ENCODE measurements at places on chromosomes 3 and 15.

DNA sequence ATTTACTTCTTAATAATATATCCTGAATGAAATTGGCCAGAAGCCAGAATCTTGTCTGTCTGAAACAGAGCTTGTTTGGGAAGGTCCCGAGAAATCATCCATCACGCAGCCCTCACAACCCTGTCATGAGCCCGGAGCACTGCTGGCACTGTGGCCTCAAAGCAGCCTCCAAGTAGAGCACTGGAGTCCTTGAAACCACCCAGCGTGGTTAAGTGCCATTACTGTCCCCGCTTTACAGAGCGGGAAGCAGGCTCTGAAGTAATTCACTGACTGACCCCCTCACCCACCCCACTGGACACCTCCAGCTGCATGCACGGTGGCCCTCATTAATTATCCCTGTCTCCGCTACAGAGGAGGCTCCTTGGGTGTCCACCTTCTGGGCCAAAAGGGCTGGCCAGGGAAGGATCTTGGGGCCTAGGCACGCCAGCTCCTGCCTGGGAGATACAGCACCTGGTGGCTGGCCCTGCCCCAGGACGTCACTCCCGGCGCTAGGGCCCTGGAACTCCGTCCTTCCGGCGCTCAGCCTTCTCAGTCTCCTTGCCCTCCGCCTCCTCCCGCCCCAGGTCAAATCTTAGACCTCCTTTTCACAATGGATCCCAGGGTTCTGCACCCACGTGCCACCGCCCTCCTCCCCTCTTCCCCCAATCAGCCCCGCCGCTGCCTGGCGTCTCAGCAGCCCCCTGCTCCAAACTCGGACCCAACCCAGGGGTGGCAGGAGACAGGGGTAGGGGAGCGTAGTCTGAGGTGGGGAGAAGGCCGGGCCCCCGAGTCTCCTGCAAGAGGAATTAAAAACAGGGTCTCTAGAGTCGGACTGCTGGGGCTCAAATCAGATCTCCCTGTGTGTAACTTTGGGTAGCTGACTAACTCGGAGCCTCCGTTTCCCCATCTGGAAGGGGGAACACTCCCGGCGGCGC, 1.1 kb downstream of the TKT start:
- no peak for DNase-seq

- DNase-seq = no peak
Measured at GRCh38 chr3:62462104-62462762, 88.9 kb upstream of the FEZF2 start.

DNA sequence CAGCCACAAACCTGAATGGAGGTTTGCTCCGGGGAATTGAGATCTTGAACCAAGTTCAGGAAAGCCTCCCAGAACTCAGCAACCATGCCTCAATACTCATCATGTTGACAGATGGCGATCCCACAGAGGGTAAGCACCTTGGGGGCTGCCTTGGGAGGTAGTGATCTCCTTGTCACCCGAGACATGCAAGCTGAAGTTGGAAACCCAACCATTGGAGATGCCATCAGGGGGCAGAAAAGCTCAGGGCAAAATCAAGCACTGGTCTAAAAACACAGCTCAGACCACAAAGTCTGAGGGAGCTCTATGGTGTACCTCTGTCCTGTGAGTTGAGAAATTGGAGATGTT, 5.8 kb downstream of the ITIH1 start:
- DNase-seq = no peak

- DNase-seq = no peak
Measured at GRCh38 chr3:55159711-55160110, 231.9 kb upstream of the LRTM1 start.

DNA sequence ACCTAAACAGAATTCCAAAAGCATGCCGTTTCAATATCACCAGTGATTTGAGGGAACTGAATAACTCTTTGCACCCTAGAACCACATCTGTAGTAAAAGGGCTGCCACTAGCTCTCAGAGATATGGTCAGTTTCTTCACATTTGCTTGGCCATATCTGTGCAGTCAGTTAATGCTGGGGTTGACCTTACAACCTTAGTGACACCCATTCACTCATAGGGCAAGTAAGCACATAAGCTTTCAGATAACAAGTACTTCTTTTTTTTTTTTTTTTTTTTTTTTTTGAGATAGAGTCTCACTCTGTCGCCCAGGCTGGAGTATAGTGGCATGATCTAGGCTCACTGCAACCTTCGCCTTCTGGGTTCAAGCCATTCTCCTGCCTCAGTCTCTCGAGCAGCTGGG, 20.4 kb upstream of the FSIP1 start:
- no peak for DNase-seq

- DNase-seq = no peak
Measured at GRCh38 chr3:79081335-79081734, 686.5 kb downstream of the ROBO1 start.

DNA sequence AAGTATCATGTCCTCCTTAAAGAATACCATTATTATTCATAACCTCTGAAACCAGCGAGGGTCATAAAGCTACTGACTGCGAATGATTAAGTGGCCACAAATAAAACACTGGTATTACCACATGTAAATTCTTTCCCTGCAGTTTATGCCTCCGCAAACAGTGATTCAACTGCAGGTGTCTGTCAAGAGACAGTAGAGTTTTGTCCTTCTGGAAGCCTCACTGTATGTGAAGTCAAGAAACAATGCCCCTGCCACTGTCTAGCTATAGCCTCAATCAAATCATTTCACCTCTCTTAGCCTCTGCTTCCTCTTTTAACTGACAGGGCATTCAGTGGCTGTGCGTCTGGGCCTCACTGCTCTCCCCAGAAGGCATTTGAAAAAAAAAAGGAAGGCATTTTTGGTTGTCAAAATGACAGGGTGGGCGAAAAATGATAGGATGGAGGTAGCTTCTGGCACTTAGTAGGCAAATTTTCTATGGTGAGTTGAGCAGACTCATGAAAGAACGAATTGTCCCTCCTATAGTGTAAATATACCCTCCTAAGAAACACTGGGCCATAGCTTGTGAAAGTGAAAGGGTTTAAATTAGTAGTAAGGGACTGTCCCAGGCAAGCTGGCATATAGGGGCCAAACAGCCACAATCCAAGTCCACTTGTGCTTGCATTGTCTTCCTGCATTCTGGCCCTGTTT, 66.7 kb downstream of the FILIP1L start:
- no peak for DNase-seq

DNA sequence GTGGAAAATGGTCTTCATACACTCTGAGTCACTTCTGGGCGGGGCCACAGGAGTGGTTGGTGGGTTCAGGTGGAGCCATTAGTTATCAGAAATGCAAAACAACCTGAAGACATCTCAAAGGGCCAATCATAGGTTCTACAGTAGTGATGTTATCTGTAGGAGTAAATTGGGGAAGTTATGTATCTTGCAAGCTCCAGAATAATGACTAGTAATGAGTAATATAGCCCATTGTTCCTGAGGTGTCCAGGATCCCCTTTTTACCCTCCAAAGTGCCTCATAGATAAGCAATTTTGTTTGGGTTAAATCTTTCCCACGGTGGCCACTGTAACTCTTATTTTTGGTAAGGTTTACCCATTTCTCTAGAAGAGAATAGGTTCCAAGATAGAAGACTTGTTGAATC, 91.7 kb downstream of the PIK3R4 start:
- DNase-seq = no peak

- no peak for DNase-seq
Measured at GRCh38 chr3:138768946-138769345, 65.8 kb downstream of the PIK3CB start.

GRCh38 chr3:138687236-138687635, 78.7 kb downstream of the FAIM start:
- DNase-seq = no peak

DNA sequence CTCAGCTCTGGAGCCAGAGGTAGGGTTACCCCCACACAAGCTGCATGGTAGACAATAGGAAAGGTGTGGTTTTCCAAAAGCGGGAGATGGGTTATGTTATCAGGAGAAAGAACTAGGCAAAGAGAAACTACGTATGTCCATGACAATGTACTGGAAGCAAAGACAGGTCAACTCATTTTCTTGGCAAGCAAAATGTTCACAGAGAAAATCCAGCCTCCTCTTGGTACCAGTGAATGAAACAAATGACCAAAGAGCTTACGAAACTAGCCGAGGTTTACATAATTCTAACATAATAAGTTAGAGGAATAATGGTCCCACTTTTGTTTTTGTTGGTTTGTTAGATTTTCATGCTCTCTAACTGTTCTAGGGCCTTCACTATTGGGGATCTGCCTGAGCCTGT, 338.1 kb upstream of the TGFBR2 start:
- DNase-seq = no peak
